CD8-positive, alpha-beta memory T cell (primary cell): ENCODE measurements at places on chromosomes 7 and 10.

DNA sequence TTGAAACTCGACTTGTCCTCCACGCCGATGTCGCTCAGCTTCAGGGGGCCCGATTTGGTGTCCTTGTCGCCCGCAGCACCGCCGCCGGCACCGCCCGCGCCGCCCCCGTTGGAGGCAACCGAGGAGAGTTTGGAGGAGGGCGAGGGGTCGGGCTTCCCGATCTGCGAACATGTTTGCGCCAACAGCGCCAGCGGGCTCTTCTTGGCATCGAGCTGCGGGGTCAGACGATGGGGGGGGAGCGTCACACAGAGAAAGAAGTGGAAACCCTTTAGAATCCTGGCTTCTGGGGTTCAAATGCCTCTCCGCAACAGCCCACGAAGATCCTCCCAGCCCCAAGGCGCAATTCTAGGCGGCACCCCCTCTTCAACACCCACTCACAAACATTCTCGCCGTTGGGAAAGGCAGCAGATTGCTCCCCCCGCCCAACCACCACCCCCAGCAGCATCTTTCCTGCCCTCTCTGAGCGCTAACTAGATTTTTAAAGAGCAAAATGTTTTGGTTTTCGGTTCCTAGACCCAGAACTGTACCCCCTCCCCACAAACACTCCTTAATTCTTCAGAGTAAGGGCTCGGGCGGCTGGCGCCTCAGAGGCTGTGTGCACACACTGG, 1.3 kb downstream of the ZNF503 start:
- DNase-seq = no peak

DNA sequence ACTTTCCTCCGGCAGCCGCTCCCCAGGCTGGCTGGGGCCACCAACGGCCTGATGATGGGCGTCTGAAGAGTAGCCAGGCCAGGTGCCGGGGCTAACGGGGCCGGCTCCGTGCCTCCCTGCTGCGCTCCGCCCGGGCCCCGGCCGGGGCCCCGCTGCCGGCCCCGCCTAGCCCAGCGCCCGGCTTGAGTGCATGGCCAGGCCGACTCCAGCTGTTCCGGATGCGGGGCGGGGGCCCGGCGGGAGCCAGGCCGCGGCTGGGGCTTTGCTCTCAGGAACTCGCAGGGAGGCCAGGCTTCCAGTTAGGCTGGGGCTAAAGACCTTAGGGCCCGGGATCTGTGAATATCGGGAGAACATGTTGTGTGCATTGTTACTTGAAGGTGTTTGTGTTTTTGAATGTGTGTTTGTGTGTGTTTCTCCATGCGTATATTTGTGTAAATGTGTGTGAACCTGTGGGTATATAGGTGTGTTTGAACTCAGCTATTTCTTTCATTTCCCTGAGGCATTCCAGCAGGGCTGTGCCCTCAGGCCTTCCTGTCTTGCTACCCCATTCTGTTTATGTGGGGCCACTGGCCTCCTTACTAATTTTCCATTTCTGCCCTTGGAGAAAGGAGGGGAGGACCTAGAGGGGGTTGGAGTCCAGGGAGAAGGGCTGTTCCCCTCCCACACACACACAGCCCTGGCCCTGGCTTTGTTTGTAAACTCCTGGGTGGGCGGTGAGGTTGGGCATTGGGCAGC, 1.1 kb upstream of the LBX1 start:
- no peak for DNase-seq

DNA sequence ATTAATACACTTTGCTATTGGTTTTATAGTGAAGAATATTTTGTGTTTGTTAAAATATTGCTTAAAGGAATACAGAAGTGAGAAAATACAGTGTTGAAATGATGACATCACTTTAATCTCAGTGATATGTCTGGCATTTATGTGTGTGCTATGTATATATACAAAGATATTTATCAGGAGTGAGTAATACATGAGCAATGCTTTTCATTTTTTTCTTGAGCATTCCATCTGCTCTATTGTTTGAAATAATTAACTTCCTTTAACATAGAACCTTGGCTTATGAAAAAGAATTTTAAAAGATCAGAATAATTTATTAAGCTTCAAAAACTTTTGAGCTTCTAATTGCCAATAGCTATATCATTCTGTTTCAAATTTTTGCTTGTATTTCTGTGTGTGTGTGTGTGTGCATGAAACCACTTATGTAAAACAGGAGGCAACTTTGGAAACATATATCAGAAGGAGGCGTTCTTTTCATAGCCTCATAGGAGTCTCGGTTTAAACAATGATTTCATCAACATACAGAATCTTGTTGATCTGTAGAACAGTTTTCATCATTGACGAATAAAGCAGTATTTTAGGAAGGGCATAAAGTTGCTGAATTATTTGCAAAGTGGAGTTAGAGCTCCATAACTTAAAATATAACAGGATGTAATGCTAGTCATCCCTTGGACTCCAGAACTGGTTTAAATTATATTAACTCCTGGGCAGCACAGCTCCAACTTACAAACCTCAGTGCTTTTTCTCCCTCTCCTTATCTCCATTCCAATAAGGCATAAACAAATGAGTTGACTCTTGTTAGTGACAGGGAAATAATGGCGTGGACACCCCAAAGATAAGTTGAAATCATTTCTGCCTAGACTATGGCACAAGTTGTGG, 228.4 kb upstream of the DGKB start:
- no peak for DNase-seq

DNA sequence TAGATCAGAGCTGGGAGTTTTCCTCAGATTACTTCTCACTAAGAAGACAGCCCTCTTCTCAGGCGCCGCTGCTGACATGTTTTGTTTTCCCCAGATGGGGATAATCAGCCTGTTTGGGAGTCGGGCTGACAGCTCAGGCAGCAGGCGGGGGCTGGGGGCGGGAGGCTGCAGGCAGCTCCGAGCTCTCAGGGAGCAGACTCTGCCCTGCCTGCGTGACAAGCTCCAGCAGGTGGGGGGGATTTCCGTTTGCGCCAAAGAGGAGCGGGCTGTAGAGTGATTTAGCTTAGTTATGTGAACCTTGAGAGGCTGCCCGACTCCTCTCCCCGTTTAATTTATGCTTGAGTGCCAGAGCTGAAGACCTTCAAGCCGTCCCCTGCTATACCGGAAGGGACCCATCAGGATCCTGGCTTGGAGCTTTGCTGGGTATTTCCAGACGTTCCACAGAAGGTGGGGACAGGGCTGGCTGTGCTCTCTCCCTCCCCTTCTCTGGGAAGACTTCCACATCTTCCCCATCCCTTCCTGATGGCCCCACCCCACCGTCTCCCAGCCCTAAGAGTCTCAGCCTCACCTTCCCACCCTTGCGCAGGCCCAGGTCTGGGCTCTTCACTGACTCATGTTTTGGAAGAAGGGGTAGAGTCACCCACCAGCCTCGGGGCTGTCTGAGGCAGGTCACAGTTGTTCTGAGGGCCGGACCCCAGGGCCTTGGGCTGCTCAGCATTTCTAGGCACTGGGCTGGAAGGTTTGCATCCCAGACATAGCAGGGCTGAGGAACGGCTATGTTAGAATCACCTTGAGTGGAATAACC, 24.7 kb upstream of the ADCYAP1R1 start:
- DNase-seq = no peak

DNA sequence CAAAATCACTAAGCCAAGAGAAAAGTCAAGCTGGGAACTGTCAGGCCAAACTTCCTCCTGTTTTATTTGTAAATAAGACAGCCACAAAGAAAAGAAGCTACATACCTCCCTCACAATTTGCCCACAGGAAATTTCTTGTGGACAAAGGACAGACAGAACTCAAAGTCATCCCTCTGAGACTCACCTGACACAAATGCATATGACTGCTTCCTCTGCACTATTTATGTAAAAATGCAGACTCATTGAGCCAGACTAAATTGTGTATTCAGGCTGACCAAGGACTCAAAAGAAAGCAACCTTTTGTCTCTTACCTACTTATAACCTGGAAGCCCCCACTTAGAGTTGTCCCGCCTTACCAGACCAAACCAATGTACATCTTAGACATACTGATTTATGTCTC, 11.8 kb downstream of the TOMM7 start:
- DNase-seq = no peak
